Activated CD4-positive, alpha-beta T cell treated with anti-CD3 and anti-CD28 coated beads, Interleukin-2, amount 10 ng/mL, durations not matched to agents 7 days and 5 days (primary cell): ENCODE measurements at places on chromosomes 5 and 9. TPM values are rescaled to one million over a fixed set of nuclear protein-coding genes. Genes with fewer than 3 reads are reported as not detected.

DNA sequence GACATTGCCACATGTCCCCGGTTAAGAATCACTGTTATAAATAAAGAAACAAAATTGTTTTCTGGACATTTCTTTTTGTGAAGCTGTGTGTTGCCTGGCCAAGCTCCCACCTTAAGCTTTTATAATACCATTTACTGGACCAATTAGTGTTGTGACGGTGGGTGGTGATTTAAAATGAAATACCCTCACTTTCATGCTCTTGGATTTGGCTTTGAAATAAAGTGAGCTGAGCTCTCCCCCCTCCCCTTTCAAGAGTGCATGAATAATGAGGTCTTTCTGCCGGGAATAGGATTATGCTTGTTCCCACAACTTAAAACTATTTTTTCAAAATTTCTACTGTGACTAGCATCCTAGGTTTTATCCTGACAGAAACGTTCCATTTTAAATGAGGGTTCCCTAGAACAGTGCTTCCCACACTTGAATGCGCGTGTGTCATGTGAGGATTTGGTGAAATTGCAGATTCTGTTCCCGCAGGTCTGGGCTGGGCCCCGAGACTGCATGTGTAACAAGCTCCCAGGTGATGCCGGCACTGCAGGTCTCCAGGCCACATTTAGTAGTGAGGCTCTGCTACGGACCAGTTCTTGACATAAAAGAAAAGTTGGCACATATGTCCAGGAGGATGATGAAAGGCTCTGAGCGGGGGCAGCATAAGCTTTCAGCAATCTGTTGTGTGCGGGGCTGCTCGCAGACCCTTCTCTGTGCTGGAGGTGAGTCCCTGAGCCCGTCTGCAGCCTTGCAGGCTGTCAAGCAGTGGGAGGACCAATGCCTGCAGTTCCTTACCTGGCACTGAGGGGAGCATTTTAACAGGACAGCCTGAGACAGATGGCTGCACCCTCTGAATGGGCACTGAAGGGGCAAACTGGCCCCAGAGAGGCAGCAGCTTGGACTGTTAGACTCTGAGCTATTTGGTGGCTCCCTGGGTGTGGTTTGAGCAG is 24.4 kb downstream of the IQGAP2 start:
- DNase-seq: no peak

- DNase-seq: peak; percentile 8
Measured at GRCh38 chr5:154520861-154521453, 42.9 kb upstream of the HAND1 start.

DNA sequence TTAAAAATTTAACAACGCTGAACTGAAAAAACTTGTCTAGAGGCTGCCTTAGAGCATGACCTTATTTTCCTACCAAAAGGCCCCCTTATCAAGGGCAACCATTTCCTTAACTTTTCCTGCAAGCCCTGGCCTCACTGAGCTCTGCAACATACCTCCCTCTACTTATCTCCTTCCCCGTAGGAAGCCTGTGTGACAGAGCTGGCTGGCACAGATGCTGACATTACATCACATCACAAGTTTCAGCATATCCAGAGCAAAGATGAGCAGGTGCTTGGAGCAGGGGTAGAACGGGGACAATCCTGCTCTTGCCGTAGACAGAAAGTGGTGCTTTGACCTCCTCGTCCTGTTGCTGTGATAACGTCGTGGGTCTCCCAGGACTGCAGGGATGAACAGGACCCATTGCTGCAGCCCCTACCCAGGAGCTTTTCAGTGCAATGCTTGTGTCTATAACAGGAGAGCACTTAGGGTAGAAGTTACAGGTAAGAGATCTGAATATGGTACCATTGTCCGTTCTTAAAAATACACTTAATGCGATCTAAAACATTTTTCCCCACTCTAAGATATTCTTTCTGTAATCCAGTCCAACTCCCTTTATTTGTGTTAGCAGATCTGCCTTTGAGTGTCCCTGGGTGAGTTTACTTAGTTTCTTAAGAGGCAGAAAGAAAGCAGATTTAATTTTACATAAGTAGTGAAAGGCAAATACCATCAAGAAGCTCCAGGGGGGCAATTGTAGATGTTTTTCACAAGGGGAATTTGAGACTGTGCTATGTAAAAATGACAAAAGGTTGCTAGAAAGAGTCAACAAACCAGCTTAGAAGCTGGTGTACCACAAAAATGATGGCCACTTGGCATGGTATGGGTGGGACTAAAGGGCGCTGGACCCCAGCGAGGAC is 101.9 kb upstream of the EFNA5 start:
- DNase-seq: no peak

Gene C9orf153
- total RNA-seq: 0.35 TPM

DNA sequence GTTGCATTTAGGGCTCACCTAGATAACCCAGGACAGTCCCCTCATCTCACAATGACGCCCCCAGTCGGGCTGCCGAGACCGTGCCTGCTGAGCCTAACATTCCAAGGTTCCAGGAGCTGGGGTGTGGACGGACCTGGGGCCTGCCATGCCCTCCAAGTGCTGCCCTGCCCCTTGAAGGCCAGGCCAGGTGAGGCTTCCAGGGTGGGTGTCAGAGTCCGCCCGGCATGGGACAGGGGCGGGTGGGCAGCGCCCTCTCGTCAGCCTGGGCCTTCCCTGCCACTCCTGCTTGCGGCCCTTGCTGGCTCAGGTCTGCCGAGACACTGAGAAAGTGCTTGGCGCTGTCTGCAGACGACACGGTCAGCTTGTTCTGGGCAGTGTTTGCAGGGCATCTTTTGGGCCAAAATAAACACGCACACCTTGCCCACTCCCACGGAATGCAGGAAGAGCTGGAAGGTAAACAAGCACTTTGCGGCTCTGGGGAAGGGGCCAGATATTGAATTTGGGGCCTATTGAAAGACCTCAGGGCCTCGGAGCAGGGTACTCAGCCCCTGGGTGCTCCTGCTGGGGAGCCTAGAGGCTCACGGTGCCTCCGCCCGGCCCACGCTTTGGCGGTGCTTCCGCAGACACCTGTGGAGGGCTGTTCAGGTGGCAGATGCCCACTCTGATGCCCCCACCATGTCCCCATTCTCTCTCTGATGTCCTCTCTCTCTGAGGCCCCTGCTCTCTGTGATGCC is 4.2 kb upstream of the SCGB3A1 start:
- DNase-seq: no peak

Gene FBP2
- total RNA-seq: not detected

- DNase-seq: no peak
Measured at GRCh38 chr9:124897570-124898460, 35.9 kb downstream of the ARPC5L start.

GRCh38 chr9:2730971-2731370 is 13.7 kb downstream of the KCNV2 start:
- no peak for DNase-seq

DNA sequence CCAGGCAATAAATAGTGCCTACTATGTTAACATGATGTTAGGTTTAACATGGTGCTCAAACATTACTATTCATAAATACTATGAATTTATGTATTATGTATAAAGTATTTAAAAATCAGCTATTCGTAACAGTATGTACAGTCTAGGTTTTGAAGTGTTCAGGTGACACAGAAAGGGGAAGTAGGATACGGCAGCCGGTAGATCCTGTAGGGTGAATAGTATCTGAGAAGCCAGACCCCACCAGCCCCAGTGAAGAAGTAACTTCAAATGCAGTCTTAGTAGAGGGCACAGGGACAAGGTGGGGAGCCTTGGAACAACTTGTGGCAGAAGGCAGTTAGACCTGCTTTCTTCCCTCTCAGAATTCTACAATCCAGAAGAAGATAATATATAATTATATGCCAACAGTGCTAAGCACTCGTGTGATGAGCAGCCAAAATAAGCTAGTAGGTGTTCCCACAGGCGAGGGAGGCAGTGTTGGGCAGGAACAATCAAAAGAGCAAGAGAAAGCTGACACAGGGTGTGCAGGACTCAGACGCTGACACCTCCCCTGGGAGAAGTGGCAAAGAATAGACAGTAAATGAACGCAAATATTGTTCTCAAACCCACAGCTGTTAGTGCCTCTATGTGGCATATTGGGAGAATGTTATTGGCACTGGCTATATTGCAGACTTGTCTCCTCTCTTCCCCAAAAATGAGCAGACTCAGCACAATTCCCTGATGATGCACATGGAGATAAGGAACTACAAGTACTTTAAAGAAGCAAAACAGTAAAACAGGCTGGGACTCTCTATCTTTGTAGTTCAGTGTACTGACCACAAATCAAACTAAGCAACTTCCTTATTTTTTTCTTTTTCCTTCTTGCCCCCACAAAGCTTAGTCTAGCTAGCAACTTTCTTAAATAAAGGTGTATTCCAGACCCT is 4.6 kb downstream of the ZNF367 start:
- DNase-seq: no peak

DNA sequence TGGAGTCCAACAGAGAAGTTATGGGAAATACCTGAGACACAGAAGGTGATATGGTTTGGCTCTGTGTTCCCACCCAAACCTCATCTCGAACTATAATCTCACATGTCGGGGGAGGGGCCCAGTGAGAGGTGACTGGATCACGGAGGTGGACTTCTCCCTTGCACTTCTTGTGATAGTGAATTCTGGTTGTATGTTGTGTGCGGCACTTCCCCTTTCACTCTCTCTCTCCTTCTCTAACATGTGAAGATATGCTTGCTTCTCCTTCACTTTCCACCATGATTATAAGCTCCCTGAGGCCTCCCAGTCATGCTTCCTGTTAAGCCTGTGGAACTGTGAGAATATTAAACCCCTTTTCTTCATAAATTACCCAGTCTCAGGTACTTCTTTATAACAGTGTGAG is 96.1 kb downstream of the TMEM232 start:
- no peak for DNase-seq

DNA sequence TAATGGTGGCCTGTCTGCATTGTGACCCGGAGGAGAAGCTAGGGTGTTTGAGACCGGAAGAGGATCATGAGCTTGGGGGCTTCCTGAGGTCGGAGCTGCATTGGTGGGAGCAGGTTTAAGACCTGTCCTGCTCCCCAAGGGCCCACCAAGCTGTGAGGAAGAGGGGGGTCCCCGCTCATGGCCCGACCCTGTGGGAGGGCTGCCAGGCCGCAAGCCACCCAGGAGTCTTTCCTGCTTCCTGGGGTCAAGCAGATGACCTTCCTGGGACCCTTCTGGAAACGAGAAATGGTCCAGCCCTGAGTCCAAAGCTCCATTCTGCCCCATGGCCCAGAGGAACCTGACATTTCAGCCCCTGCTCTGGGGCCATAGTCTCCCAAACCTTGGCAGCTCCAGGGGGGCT is 61.5 kb upstream of the RNU6ATAC start:
- no peak for DNase-seq

Gene GRXCR2
- not detected for total RNA-seq

Gene FAM221B
- not detected for total RNA-seq

Gene RMRP
- total RNA-seq: 1,959 TPM

GRCh38 chr5:160263326-160263855 is 34.1 kb downstream of the FABP6 start:
- no peak for DNase-seq

Gene DRD1
- total RNA-seq: not detected

Gene OLFM1
- not detected for total RNA-seq

DNA sequence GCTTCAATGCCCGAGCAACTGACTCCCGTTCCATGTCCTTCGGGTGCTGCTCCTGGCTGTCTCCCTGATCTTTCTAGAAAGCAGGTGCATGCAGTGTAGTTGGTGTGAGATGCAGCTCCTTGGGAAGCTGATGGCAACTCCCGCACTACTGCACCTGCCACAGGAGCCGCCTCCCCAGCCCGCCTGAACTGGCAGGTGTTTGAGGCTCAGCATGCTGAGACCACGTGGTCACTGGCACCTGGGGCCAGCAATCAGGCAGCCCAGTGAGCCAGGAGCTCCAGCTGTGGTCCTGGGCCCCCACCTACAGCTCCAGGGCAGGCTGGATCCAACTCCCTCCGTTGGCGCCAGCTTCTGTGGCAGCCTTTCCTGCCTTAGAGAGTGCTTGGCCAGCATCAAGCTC is 111.5 kb downstream of the ICE1 start:
- no peak for DNase-seq

GRCh38 chr9:38423273-38423972 is 831 bp downstream of the IGFBPL1 start:
- no peak for DNase-seq

Gene CCL19
- total RNA-seq: not detected

Gene SPATA31D4
- total RNA-seq: not detected

Gene CYLC2
- total RNA-seq: not detected

Gene CAVIN4
- total RNA-seq: 0.12 TPM

Gene PCDHGB6
- total RNA-seq: not detected

DNA sequence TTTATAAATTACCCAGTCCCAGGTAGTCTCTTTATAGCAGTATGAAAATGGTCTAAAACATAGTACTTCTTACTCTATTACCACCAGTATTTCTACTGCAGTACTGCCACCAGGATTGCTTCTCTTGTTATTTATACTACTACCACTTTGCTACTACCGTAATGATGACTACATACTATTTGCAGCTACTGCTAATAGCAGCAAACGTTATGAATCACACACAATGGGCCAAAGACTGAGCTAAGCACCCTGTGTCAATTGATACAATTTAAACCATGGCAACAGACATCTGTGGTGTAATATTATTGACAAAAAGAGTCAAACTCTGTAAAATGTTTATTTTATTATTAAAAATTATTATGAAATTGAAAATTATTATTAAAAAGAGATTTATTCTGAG is 15.3 kb upstream of the KIF12 start:
- DNase-seq: no peak

Gene PCDHGB4
- not detected for total RNA-seq

- DNase-seq: no peak
Measured at GRCh38 chr5:99023330-99023729, 94.5 kb upstream of the CHD1 start.

Gene SHOC1
- not detected for total RNA-seq

Gene PCDHB4
- total RNA-seq: not detected

Gene GRIA1
- total RNA-seq: not detected

DNA sequence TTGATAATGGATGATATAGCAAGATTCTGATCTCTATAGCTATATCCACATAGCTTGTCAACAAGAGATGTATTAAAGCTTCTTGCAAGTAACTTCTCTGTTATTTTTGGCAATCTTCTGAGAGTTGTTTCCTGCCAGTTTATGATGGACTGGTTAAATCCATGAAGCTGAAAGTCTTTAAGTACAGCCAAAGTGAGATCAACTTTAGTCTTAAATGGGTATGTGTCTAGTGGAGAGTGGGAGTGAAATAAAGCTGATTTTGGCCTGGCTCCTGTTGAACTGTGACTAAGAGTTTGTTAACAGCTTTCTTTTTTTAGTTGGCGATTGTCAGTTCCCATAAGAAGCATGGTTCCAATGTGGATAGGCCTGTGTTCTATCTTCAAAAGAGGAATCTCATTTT is 350.9 kb upstream of the PCSK5 start:
- no peak for DNase-seq

DNA sequence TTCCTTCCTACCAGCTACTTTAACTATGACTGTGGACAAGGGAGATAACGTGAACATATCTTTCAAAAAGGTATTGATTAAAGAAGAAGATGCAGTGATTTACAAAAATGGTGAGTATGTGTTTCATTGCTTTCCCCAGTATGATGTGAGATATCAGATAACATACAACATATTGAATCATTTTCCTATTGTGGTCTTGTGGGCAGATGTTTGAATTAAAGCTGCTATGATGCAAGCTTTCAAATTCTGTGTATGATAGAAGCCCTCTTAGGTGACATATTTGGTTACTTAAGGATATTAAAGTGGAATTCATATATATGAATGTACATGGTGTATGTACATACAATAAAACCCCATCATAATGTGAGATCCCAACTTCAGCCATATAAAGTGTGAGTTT is 59.5 kb downstream of the TEK start:
- DNase-seq: no peak

GRCh38 chr9:32411753-32412152 is 27.3 kb downstream of the ACO1 start:
- DNase-seq: no peak
